Amniotic epithelial cell (primary cell): ENCODE measurements at places on chromosomes 3 and 15.

GRCh38 chr3:22960105-22960984 is 242.8 kb upstream of the UBE2E2 start:
- DNase-seq, result peak; percentile 26

- peak; percentile 85 for DNase-seq
Measured at GRCh38 chr3:113744941-113745755, 901 bp downstream of the NAA50 start.

- peak; percentile 90 for DNase-seq
Measured at GRCh38 chr15:47812470-47812999, 95.2 kb downstream of the SEMA6D start.

GRCh38 chr3:81891055-81891895 is 129.8 kb upstream of the GBE1 start:
- DNase-seq, result no peak

DNA sequence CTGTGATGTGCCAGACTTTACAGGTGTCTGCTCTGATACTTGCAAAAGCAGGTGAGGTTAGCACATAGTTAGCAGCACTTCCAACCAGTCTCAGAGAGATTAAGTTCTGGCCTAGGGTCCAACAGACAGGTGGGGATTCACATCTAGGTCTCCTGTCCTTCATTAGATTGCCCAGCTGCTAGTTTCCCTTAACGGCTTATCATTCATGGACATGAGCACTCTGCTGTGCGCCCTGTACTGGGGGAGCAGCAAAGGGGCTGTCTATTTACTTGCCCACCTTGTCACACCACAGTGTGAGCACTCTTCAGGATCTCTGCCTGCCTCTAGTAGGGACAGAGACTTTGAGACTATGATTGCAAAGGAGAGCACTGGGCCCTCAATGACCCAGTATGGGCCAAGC is 8.7 kb downstream of the SPSB4 start:
- no peak for DNase-seq

DNA sequence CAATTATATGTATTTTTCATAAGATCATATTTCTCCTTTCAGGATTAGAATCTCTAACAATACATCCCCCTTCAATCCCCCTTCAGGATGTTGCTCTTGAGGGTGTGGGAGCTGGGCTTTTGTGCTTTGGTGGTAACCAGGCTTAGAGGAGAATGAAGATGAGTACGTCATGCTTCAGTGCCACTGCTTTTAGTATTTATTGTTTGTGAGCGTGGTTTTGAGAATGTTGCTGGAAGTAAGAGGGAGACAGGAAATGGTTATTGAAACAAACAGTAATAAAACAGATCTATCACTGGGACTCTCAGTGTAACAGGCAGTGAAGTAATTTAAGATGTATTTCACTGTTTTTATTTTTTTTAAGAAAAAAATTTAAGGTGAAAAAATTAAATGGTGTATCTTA is 35.3 kb downstream of the GBE1 start:
- DNase-seq, result peak; percentile 58

DNA sequence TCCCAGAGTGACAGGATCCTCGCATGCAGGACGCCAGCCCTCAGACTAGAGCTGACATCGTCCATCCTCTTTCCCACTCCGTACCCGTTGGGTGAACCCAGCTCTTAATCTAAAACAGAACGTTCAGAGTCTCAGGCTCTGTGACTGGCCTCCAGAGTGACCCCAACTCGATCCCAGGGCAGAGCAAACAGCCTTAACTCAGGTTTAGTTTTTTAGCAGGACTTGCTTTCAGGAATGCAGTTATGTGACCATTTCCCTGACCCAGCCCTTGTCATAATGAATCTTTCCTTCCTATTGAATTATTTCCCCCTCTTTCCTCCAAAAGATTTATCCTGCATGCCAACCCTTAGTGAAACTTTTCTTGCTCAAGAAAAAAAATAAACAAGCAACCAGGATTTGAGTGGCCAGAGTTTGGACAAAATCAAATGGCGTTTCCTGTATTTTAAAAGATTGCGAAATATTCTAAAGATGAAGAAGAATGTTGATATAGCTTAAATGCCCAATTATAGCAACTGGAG is 47.8 kb upstream of the RARB start:
- no peak for DNase-seq

- DNase-seq, result no peak
Measured at GRCh38 chr3:150746791-150747590, 16.0 kb downstream of the SIAH2 start.

- no peak for DNase-seq
Measured at GRCh38 chr15:51251556-51251955, 86.8 kb downstream of the CYP19A1 start.

DNA sequence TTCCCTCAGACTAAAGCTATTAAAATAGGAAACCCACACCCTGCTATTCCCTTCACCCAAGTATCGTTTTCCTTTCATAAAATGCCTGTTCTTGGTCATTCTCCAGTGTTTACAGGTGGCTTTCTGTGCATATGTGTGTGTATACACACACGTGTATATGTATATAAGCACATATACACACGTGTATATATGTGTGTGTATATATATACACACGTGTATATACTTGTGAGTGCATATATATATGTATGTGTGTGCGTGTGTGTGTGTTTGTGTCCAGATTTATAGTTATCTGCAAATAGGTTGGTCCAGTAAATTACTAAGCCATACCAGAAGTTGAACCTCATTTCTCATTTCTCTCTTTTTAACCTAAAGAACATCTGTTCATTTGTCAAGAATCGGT is 15.7 kb upstream of the TEX9 start:
- no peak for DNase-seq

GRCh38 chr15:40830884-40831283 is 2.4 kb upstream of the PPP1R14D start:
- no peak for DNase-seq

GRCh38 chr15:74829486-74829885 is 3.1 kb downstream of the CPLX3 start:
- no peak for DNase-seq
